ENCODE measurements at places on chromosomes 12 and 14.

GRCh38 chr12:69931569-69931968, 106.5 kb downstream of the MYRFL start:
- no peak for DNase-seq

GRCh38 chr14:73393375-73393774, 65.0 kb downstream of the NUMB start:
- no peak for DNase-seq

DNA sequence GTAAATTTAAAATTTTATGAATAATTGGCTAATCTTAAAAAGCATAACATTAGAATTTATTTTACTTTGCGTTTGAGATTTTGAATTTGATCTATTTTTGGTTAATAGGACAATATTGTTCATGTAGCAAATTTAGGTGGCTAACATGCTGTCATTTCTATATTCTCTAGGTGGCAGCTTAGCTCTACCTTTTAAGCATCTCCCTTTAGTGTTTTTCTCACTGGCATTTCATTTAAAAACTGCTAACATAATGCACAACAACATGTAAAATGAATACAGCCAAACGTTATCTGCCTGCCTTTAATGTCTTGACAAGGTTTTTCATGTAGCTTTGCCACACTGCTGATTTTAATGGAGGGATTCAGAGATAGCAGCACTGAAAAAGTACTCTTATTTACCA, 272.4 kb upstream of the FBXO33 start:
- no peak for DNase-seq

DNA sequence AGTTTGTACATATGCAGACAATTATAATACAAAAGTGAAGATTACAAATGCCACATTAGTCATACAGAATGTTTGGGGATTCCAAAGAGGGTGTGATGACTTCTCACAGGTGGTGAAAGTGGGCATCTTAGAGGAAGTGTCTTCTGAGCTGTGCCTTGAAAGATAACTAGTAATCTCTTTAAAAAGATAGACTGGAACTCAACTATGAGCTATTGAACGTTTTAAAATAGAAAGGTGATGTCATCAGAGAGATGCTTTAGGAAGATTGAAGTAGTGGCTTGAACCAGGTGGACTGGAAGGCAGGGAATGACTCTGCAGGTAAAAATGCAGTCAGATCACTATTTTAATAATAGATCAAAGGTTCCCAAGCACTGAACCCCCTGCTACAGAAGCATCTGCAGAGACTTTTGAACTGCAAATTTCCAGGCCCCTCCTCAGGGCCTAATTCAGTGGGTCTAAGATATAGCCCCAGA, 50.3 kb downstream of the SYT1 start:
- no peak for DNase-seq
